ENCODE measurements at places on chromosomes 2 and 18.

GRCh38 chr2:40256649-40257048 is 195.2 kb downstream of the SLC8A1 start:
- no peak for DNase-seq

DNA sequence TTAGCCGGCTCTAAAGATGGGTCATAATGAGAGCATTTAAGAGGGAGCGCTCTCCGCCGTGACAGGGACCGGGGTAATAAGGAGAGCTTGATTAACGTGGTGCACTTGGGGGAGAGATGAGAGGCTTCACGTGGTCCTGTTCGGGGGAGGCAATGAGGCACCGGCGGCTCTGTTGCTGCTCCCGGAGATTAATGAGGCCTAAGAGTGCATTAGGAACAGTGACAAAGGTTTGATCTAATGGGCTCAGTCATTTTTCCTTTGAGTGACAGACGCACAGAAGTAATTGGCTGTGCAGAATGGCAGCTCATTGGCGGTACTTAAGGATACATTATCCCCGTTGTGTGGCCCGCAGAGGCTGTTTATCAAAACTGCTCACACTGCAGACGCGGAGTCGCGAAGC is 250.7 kb downstream of the GBX2 start:
- no peak for DNase-seq

GRCh38 chr2:68385220-68385906 is 20.3 kb downstream of the PLEK start:
- DNase-seq = no peak

DNA sequence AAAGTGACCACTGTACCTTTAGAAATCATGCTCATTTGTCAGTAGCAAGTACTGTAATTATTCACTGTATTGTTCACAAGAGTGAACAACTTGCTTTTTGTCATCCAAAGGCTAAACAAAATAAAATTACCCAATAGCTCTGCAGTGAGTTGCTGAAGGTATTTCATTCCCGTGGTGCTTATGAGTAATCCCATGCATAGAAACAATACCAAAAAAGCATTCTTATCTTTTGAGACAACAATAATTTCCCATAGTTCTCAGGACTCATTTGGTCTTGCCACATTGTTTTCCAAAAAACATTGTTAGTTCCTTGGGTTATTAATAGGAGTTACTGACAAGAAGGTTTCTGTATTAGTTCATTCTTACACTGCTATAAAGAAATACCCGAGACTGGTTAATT is 503.2 kb upstream of the FAM98A start:
- DNase-seq = no peak
